ENCODE measurements at places on chromosomes 6 and 20. TPM values are rescaled to one million over a fixed set of nuclear protein-coding genes. Genes with fewer than 3 reads are reported as not detected.

The SIM1 gene
- not detected for total RNA-seq

The TXLNB gene
- 0.19 TPM for total RNA-seq

The GSTA1 gene
- not detected for total RNA-seq

The MDFI gene
- total RNA-seq = not detected

The GMEB2 gene
- total RNA-seq = 14.6 TPM

The VTA1 gene
- 66.3 TPM for total RNA-seq

The MLN gene
- not detected for total RNA-seq

The CTAGE9 gene
- total RNA-seq = not detected

- peaks cover 6% of the 10 kb centered on the region for H3K36me3 ChIP-seq
- H3K27me3 ChIP-seq = no peaks in the 10 kb centered on the region
- peaks cover 26% of the 10 kb centered on the region for H3K4me1 ChIP-seq
- no peak overlapping the region for H3K27ac ChIP-seq
Measured at GRCh38 chr6:46138281-46138680, 8.5 kb downstream of the ENPP4 start.

GRCh38 chr6:138622967-138623366 lies 123.7 kb upstream of the NHSL1 start:
- H3K27ac ChIP-seq = no peak overlapping the region
- no peaks in the 10 kb centered on the region for H3K27me3 ChIP-seq
- H3K4me1 ChIP-seq = no peaks in the 10 kb centered on the region
- H3K36me3 ChIP-seq = no peaks in the 10 kb centered on the region
- no peak overlapping the region for H3K4me3 ChIP-seq

- H3K4me1 ChIP-seq = no peaks in the 10 kb centered on the region
- peaks cover 5% of the 10 kb centered on the region for H3K27me3 ChIP-seq
- H3K36me3 ChIP-seq = no peaks in the 10 kb centered on the region
Measured at GRCh38 chr20:53045941-53046340, 73.8 kb downstream of the TSHZ2 start.

DNA sequence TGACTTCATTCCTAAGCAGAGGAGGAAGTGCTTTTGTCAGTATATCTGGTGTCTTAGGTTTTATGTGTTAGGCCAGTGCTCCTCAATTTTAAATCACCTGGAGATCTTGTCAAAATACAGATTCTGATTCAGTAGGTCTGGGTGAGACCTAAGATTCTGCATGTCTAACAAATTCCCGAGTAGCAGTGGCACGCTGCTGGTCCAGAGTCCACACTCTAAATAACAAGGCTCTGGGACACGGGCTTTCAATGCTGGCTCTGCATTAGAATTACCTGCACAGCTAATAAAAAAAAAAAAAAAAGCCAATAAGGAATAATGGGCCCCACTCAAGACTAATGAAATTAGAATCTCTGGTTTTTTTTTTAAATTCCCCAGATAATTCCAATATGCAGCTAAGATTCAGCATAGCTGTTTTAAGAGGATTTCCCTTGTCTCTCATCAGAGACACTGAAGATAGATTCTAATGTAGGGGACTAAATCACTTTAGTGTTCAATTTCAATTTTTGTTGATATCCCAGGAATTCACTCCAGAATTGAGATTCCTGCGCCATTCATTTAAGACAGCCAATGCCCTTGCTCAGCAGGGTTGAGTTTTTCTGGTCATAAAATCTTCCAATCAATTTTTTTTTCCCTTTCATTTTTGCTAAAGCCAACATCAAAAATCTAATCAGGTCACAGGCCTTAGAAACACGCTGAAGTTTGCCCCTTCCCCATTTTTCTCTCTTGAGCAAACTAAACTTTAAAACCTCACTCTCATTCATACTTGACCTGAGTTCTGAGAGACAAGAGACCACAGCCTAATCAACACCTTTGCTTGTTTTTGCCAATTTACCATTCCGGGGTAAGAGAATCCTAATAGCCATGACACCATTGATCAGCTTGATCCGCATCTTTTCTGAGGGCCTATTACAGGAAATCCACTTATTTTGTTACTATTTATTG lies 2.4 kb downstream of the TDP2 start:
- peaks cover 39% of the 10 kb centered on the region for H3K36me3 ChIP-seq
- peaks cover 43% of the 10 kb centered on the region for H3K4me1 ChIP-seq

DNA sequence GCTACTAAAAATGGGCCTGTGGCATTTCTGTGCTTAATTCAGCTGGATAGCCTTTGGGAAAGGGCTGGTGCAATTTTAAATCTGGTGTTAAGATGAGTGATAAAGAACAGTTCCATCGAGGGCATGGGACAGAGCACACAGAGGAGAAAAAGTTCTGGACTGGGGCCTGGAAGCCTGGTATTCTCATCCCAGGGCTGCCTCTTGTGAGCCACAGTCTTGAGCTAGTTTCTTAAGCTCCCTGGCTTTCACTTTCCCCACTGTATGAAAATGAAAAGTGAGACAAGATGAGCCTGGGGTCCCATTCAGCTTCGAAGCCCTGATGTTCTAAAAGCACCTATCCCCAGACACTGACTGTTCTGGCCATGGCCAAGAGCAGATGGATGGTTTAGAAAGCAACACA lies 14.3 kb upstream of the LAMA4 start:
- H3K27me3 ChIP-seq = peaks cover 3% of the 10 kb centered on the region
- no peak overlapping the region for H3K4me3 ChIP-seq
- H3K27ac ChIP-seq = no peak overlapping the region
- no peaks in the 10 kb centered on the region for H3K36me3 ChIP-seq

DNA sequence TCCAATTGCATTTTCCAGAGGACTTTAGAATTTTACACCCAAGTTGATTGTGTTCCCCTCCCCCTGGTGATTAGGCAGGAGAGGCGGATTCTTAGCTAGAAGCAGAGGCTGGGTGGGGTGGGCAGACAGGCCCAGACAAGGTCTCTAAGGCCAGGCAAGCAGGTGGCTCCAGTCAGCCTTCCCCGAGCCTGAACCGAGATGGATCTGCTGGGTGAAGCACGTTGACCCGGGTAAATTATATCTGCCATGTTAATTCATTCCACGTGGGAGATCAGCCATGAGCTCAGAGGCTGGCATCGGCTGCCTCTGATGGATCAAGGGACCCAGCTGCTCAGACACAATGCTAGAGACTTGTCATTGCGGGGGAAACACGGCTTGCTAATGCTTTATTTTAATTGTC lies 159.5 kb upstream of the MAFB start:
- H3K36me3 ChIP-seq = no peaks in the 10 kb centered on the region
- no peak for DNase-seq

DNA sequence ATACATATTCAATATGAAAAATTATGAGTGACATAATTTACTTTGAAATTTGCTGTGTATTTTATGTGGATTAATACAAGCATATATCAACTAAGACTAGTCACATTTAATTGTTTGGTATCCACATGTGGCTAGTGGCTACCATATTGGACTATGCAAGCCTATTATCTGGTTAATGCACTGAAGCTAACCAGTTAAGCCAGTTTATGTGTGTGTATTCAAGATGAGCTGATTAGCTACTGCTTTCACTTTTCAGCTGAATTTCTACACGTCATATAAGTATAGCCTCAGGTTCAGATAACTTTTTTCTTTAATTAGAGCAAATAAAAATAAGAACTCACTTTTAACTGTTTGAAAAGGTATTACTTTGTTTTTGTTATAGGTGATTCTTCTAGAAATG lies 903.7 kb downstream of the TFAP2A start:
- no peaks in the 10 kb centered on the region for H3K4me1 ChIP-seq
- H3K27ac ChIP-seq = no peak overlapping the region
- H3K27me3 ChIP-seq = no peaks in the 10 kb centered on the region
- H3K4me3 ChIP-seq = no peak overlapping the region

DNA sequence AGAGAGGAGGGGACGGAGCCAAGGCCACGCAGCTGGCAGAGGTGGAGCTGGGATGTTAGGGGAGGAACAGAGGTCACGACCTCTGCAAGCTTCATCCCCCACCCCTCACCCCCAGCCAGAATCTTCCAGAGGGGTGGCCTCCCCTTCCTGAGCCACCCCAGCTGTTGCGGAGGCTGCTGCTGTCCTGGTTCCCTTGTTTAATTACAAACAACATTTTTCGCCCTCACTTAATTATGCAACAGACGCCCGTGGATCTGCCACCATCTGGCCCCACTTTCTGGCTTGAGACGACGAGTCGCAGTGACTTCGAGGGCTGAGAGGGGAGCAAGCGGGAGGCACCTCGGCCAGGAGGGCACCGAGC lies 153.7 kb upstream of the PTPN1 start:
- DNase-seq = no peak
- no peaks in the 10 kb centered on the region for H3K27me3 ChIP-seq
- H3K4me1 ChIP-seq = no peaks in the 10 kb centered on the region
- H3K27ac ChIP-seq = no peak overlapping the region

DNA sequence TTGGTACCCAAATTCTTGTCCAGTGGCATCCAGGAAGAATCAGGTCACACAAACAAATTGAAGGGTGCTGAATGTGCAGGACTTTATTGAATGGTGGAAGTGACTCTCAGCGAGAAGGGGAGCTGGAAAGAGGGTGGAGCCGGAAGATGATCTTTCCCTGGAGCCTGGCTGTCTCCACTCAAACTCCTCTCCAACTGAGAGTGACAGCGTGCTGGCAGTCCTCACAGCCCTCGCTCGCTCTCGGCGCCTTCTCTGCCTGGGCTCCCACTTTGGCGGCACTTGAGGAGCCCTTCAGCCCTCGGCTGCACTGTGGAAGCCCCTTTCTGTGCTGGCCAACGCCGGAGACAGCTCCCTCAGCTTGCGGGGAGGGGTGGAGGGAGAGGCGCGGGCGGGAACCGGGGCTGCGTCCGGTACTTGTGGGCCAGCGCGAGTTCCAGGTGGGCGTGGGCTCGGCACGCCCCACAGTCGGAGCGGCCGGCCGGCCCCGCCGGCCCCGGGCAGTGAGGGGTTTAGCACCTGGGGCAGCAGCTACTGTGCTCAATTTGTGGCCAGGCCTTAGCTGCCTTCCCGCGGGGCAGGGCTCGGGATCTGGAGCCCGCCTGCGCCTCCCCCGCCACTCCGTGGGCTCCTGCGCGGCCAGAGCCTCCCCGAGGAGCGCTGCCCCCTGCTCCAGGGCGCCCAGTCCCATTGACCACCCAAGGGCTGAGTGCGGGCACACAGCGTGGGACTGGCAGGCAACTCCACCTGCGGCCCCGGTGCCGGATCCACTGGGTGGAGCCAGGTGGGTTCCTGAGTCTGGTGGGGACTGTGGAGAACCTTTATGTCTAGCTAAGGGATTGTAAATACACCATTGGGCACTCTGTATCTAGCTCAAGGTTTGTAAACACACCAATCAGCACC lies 26.7 kb upstream of the MBOAT1 start:
- no peak overlapping the region for H3K4me3 ChIP-seq
- no peak overlapping the region for H3K27ac ChIP-seq
- no peak for DNase-seq
- no peaks in the 10 kb centered on the region for H3K4me1 ChIP-seq
- H3K36me3 ChIP-seq = no peaks in the 10 kb centered on the region

DNA sequence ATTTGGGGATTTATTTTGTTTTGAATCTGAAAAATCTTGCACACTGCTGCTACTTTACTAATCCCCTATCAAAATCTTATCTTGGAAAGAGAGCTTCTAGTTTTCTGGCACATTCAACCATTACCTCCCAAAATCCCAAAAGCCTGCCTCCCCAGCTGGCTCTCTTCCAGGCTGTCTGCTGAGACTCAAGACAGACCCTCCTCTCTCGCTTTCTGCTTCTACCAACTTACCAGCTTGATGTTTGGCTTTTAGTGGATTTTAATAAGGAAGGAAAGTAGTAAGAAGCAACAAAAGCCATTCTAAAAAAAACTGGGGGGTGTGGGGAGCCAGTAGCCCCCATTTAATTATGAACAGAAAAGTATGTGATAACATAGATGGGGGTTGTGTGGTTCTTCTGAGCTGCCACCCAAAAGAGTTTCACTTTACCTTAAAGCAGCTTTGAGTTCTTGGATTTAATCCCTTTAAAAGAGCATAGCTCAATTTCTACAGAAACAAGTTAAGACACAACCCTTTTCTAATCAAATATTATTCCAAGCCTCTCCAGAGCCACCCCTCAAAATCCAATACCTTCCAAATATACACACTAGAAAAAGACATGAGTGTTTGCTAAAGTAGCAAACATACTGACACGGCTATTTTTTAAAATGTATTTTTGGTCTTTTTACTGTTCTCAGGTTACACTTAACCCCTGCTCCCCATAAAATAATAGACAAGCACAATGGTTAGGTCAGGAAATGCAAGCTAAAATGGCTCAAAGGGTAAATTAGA lies 71.7 kb downstream of the ATP9A start:
- no peak overlapping the region for H3K27ac ChIP-seq
- no peaks in the 10 kb centered on the region for H3K36me3 ChIP-seq
- no peak overlapping the region for H3K4me3 ChIP-seq
- peaks cover 17% of the 10 kb centered on the region for H3K4me1 ChIP-seq

DNA sequence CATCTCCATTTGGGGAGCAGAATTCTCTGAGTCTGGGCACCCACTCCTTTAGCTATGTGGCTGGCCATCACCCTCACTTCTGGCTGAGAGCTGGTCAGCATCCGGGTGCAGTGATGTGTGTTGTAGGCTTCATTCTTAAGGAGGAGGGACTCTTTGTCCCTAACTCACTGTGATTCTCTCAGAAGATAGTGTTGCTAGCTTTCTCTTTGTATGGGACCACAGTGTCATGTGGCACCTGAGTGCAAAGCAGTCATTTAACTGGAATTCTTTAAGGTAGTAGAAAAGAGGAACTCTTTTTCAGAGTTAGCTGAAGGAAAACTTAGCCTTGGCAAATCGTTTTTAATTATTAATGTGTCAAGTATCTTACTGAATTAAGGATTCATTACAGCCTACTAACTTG lies 165.9 kb downstream of the JARID2 start:
- H3K36me3 ChIP-seq = peaks cover 39% of the 10 kb centered on the region
- H3K4me1 ChIP-seq = peaks cover 70% of the 10 kb centered on the region
- H3K27me3 ChIP-seq = no peaks in the 10 kb centered on the region
- peak overlapping the region; percentile 33 for H3K4me3 ChIP-seq
- peak overlapping the region; percentile 87 for H3K27ac ChIP-seq

GRCh38 chr6:11952316-11952715 lies 59.8 kb upstream of the HIVEP1 start:
- no peaks in the 10 kb centered on the region for H3K4me1 ChIP-seq
- no peak for DNase-seq
- no peaks in the 10 kb centered on the region for H3K27me3 ChIP-seq
- no peak overlapping the region for H3K27ac ChIP-seq

DNA sequence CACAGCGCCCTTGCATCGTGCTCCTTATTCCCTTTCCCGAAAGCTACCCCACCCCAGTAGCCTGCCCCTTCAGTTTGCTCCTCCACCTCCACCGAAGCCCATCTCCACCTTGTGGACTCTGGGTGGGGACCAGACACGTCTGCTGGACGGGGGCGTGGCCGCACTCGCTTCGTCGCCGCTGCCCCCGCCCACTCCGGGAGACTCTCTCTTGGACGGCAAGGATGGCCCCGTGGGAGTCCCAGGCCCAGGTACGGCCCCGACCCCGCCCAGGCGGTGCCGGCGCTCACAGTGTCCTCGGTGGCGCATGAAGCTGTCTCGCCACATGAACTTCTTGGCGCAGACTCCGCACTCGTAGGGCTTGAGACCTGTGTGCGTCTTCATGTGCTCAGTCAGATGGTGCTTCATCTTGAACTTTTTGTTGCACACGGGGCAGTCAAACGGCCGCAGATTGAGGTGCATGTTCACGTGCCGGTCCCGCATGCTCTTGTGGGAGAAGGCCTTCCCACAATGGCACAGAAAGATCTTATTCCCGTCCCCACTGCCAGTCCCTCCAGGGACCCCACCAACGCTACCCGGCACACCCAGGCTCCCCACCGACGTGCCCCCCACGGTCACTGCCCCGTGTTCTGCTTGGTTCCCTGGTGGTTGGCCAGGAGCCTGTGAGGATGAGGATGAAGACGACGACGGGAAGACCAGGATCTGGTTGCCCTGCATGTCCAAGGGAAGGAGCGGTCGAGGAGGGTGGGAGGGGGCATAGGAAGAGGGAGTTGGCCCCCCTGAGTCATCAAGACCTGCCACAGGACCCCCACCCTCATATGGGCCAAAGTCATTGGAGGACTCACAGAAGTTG lies 1.3 kb upstream of the TAPBP start:
- H3K27me3 ChIP-seq = no peaks in the 10 kb centered on the region
- peak overlapping the region; percentile 99 for H3K27ac ChIP-seq
- no peak for DNase-seq
- H3K4me3 ChIP-seq = peak overlapping the region; percentile 99

Data from activated naive CD8-positive, alpha-beta T cell treated with anti-CD3 and anti-CD28 coated beads for 36 hours (primary cell).